ENCODE measurements at places on chromosomes 5 and 9. TPM values are rescaled to one million over a fixed set of nuclear protein-coding genes. Genes with fewer than 3 reads are reported as not detected.

EFNA5 gene
- not detected for total RNA-seq

- DNase-seq, result no peak
Measured at GRCh38 chr5:61286446-61287132, 45.5 kb upstream of the ZSWIM6 start.

GRCh38 chr9:74255489-74255984 lies 241.6 kb upstream of the RORB start:
- no peak for DNase-seq

BAAT gene
- total RNA-seq, result not detected

GRCh38 chr9:35557320-35557719 lies 47.7 kb upstream of the TESK1 start:
- no peak for DNase-seq

GCNT4 gene
- 1.4 TPM for total RNA-seq

DNA sequence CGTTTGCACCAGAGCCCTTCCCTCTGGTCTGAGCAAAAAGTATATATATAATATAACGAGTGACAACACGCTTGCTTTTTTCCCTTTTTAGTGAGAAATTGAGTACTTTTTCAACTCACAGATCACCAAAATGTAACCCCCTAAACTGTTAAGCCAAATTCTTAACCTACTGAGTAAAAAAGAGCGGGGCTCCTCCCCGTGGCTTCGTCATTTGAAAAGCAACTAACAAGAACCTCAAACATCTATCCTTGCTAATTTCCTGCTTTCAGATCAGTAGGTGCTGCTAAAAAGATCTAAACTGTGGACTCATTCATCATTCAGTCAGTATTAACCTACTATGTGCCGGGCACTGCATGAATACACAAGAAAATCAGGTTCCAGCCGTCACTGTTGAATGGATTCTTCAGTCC lies 1.0 kb upstream of the PTBP3 start:
- DNase-seq, result peak; percentile 66

GRCh38 chr5:10892911-10893215 lies 131.8 kb upstream of the DAP start:
- no peak for DNase-seq

GRCh38 chr5:115452536-115453235 lies 91.9 kb downstream of the FEM1C start:
- no peak for DNase-seq

DNA sequence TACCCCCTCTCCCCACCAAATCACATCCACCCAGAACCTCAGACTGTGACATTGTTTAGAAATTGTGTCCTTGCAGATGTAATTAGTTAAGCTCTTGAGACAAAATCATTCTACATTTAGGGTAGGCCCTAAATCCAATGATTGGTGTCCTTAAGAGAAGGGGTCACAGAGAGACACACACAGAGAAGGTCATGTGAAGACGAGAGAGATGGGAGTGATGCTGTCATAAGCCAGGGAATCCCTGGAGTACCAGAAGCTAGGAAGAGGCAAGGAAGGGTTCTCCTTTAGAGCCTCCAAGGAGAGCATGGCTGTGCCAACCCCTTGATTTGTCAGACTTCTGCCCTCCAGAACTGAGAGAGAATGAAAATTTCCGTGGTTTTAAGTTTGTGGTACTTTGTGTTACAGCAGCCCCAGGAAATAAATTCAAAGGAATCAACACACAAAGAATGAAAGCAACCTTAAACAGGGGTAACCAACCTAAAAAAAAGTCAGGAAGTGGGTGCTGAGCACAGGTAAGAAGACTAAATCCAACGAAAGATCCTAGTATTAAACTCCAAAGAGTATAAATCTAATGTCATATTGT lies 33.6 kb downstream of the TIMD4 start:
- no peak for DNase-seq

DNA sequence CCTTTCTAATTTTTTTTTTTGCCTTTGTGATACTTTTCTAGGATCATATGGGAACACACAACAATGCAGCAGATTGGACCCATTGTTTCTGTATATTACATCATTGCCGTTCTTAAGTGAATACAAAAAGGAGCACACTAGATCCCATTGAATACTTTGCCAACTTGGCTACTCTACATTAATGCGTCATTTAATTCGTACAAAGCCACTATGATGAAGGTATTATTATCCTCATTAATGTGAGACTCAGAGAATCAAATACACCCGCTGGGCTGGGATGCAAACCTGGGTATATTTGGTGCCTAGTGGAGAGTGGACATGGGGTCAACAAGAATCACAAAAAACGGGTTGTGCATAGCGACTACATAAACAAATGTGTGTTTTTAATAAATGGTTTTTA lies 31.9 kb downstream of the OR2K2 start:
- no peak for DNase-seq

GRCh38 chr5:6886866-6887265 lies 173.6 kb downstream of the TENT4A start:
- DNase-seq, result no peak

PCDHA1 gene
- not detected for total RNA-seq

SLC46A2 gene
- not detected for total RNA-seq

CDH9 gene
- total RNA-seq, result not detected

DNA sequence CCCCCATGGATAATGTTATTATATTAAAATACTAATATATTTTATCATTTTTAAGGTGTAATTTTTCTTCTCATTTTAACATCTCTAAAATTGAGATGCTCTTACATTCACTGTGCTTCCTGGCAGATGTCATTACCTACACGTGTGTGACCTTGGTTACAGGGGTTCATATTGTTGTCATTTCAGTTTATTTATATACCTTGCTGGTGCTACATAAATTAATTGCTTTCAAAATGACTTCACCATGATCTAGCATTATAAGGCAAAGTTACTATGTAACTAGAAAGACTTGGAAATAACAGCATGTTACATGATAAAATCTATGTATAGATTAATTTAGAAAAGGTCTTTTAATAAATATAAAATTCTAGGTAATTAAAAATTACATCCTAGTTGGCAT lies 60.9 kb downstream of the ARHGEF28 start:
- no peak for DNase-seq

- no peak for DNase-seq
Measured at GRCh38 chr9:27566118-27566517, 7.2 kb downstream of the C9orf72 start.

DNA sequence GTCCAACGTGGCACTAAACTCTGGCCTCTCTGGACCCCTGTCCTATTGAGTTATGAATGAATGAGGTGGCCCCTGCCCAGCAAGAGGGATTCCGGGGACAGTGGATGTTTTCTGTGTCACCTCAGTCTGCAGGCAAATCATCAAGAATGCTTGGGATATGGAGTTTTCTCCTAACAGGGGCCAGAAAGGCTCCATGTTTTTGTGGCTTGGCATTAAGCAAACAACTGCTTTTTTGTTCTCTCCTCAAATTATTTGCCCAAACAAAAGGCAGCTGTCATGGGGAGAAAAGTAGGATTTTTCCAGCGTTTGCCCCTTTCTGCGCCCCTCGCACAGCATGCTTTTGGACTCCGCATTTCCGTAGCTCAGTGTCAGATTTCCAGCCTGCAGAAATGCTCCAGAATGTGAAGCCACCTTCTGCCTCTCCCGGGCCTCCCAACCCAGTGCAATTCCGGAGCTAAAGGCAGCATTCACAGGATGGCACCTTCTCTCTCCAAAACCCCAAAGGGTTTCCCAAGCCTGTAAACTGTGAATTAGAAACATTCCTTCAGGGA lies 553.3 kb downstream of the CCDC171 start:
- no peak for DNase-seq

SPATA6L gene
- total RNA-seq, result 0.51 TPM

- DNase-seq, result no peak
Measured at GRCh38 chr9:110329639-110330230, 7.9 kb downstream of the TXNDC8 start.

GRCh38 chr5:40447438-40447837 lies 232.3 kb upstream of the PTGER4 start:
- no peak for DNase-seq

DNA sequence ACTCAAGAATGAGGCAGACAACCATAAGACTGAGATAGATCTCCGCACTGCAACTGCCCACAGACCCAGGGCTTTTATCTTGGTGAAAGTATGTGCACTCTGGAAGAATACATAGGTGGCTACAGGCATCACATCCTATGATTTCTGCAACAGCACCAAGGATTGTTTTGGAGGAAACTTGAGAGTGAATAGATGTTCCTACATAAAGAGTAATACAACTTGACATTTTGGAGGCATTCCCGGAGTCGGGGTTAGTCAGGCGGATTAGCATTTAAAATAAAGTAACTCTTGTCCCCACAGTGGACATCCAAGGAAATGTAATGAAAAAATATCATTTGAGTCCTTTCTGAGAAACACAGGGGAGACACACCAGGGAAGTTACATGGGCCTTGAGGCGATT lies 26.7 kb downstream of the TMEM174 start:
- no peak for DNase-seq

OTP gene
- not detected for total RNA-seq

GRCh38 chr5:158569534-158569933 lies 530.2 kb downstream of the EBF1 start:
- DNase-seq, result no peak

- DNase-seq, result no peak
Measured at GRCh38 chr9:13278023-13278367, 1.5 kb downstream of the MPDZ start.

DNA sequence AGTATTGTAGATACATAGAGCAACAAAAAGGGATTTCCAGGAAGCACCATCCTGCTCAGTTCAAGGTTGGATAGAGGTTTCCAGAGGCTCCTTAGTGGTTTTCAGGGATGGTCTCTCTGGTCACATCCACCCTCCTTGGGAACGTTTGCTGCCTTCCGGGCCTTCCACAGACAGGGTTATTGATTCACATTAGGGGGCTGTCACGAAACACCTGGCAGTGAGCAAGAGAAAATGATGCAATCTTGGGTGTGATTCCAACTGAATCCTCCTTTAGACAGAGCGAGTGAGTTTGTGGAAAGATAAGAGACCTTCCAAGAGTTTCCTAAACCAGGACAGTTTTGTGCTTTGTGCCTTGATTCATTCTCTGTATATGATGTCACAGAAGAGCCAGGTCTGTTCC lies 43.8 kb upstream of the CTSL start:
- DNase-seq, result no peak

DNA sequence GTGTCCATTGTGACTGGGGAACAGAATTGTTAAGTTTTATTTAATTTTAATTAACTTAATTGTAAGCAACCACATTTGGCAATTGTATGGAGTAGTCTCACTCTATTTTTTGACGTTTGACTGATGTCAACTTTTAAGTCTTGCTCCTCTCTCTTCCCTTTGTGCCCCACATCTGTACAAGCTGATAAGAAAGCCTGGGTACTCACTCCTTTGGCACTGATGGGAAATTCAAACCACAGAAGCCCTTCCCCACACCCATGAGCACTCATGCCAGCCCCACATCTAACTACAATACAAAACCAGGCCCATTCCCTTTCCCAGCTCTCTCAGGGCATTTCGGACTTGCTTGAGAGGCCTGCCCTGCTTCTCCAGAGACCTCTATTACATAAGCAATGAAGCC lies 451.5 kb upstream of the KIF2A start:
- no peak for DNase-seq

DNA sequence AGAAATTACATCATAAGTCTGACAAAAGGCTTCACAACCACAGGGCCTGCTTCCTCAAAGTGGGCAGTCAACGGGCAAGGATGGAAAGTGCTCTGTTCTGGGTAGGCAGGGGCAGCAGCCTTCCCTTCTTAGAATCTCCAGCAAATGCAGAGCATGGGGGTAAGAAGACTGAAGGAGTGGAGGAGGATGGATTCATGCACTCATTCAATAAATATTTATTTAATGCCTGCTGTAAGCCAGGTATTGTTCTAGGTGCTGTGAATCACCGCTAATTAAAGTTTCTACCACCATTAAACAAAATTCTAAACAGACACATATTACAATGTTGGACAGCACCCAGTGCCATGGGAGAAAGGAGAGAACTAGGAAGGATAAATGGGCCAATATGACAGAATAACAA lies 195.6 kb downstream of the ELAVL2 start:
- DNase-seq, result no peak
